ENCODE measurements at places on chromosomes 5 and 9. TPM values are rescaled to one million over a fixed set of nuclear protein-coding genes. Genes with fewer than 3 reads are reported as not detected.

DNA sequence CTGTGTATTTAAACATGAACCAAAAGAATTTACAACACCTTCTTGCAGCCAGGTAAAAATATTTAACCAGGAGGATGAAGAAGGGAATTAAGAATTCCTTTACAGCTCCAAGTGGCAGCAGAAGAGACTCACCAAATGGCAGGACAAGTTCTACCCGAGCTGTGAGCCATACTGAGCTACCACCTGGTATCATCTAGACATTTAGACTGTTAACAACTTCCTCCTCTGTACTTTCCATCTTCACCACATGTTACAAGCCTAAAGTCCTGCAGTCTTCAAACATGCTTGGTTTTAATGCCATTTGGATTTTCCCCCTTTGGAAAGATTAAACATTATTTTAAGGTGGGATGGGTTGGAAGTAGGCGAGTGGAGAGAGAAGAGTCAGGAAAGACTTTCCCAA is 190.2 kb downstream of the TRPM6 start:
- no peak for DNase-seq

DNA sequence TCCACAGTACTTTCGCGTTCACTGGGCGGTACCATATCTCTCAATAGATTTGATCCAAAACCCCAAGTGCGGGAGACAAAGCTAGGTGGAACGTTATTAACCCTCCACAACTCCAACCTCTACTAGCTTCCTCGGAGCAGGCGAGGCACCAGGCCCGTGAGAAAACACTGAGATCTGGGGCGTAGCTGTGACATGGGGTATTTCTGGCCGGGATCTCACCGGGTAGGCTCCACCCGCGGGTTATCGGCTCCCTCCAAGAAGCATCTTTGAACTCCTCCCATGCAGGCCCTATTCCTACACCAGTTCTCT is 350 bp upstream of the SLC25A46 start:
- DNase-seq = no peak

The CER1 gene
- not detected for total RNA-seq

GRCh38 chr5:26023361-26023760 is 1015.0 kb downstream of the CDH9 start:
- DNase-seq = no peak

The SPINK5 gene
- total RNA-seq = not detected

The SAPCD2 gene
- 0.04 TPM for total RNA-seq

DNA sequence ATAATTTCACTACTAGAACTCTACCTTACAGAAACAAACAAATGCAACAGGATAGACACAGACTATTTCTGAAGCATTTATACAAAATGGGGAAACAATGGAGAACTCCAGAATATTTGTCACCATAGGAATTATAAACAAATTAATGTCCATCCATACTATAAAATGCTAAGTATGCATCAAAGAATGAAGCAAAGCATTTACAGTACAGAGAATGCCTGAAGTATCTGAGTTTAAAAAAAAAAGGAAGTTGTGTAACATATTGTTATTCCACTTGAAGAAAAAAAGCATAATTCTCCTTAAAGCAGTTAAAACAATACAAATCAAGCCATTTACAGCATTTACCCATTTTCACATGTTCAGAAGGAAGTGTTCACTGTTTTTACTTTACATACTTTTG is 53.0 kb downstream of the DROSHA start:
- DNase-seq = no peak

- DNase-seq = no peak
Measured at GRCh38 chr9:16869131-16869881, 1.2 kb downstream of the BNC2 start.

GRCh38 chr5:29143266-29143665 is 2050.2 kb upstream of the CDH6 start:
- DNase-seq = no peak

The MLANA gene
- total RNA-seq = not detected

The GBGT1 gene
- 11.9 TPM for total RNA-seq

GRCh38 chr5:62791059-62791458 is 212.4 kb downstream of the LRRC70 start:
- no peak for DNase-seq

GRCh38 chr5:120703918-120704587 is 240.0 kb downstream of the PRR16 start:
- no peak for DNase-seq

The VCAN gene
- total RNA-seq = 2.6 TPM

Measured in pancreas (tissue), 10 donors.